ENCODE measurements at places on chromosomes 12 and 14.

GRCh38 chr12:123449249-123449733, 8.6 kb upstream of the SNRNP35 start:
- no peak for DNase-seq

DNA sequence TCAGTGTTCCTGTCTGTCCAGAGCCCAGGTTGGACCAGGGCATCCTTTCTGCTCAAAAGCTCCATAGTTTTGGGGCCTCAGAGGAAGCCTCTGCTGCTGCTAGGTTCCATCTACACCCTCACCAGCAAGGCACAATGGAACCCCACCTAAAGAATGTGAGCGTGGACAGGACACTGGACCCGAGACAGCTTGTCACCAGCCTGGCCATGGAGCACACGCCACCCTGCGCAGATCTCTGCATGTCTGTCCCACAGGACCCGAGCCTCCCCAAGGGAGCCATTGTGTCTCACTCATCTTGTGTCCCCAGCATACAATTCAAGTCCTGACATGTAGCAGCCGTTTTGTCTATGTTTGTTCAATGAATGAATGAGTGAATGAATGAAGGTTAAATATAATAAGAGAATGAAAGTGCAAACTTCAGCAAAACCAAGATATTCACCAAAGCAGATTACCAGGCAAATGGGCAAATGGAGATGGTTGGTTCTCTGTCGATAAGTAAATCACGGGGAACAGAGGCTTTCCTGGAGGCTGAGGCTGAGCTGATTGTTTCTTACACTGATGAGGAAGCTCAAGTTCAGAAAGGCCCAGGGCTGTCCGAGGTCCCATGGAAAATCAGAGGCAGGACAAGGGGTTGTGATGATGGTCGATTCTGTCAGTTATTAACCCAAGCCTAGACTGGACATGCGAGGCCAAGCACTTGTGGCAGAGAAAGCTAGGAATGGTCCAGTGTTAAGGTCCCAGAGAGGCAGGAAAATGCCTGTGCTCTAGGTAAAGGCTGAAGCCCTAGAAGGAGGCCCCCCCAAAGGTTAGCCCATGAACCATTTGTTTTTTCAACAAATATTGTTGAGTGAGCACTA, 27.0 kb downstream of the SERPINA3 start:
- no peak for DNase-seq

GRCh38 chr12:124350491-124350890, 55.6 kb downstream of the RFLNA start:
- no peak for DNase-seq

DNA sequence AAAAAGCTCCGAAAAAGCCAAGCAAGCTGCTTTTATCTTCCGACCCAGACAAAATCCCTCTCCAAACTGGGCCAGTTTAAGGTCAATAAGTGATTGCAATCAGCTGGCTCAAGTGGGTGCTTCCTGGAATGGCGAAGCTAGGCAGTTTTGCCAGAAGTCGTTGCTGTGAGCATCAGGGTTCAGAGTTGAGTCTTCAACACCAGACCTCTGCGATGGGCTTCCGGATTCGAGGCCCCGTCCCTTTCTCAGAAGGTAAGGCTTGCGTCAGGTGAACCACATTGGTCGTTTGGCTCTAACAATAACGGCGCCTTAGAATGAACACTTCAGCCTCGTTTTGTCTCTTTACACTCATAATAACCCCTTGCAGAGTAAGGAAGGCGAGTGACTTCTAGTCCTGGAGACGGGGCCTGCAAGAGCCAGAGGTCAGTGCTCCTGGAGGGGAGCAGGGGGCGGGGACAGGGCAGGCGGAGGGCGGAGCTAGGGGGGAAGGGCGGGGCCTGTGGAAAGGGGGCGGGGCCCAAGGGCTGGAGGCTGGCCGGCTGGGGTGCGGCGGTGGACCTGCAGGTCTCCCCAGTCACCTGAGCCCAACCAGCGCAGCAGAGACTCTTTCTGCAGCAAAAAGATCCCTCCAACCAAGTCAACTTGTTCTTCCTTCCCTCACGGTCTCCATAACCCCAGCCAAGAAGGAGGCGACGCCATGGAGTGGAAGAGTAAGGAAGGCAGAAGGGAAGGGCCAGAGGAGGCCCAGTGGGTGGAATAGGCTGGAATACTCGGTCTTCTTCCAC, 34.0 kb upstream of the NFYB start:
- no peak for DNase-seq

- DNase-seq: peak; percentile 16
These were observed 3.6 kb downstream of the ISCU start for GRCh38 chr12:108565976-108566375.

- no peak for DNase-seq
These were observed 3.8 kb downstream of the TMEM179 start for GRCh38 chr14:104600805-104601204.

- DNase-seq: no peak
These were observed 49.2 kb downstream of the MBIP start for GRCh38 chr14:36271222-36271621.

GRCh38 chr14:104708606-104709268, 15.3 kb upstream of the ADSS1 start:
- no peak for DNase-seq

- DNase-seq: no peak
These were observed 926.8 kb downstream of the LRFN5 start for GRCh38 chr14:42533476-42533875.

DNA sequence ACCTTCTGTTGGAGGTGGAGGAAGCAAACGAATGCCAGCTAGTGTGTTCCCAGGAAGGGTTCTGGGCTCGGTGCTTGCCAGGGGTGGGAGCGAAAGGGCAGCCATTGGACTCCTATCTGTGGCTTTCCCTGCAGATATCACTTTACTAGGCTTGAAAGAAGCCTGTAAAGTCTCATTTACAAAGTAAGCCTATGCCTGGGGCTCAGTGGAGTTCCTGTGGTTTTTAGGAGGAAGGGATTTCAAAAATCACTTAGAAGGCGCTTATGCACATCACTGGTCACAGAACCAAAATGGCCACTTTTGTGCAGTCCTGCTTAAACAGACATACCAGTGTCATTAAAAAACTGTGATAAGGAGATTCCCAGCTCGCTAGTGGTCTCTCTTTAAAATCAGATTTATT, 22.7 kb downstream of the CLMN start:
- DNase-seq: no peak

DNA sequence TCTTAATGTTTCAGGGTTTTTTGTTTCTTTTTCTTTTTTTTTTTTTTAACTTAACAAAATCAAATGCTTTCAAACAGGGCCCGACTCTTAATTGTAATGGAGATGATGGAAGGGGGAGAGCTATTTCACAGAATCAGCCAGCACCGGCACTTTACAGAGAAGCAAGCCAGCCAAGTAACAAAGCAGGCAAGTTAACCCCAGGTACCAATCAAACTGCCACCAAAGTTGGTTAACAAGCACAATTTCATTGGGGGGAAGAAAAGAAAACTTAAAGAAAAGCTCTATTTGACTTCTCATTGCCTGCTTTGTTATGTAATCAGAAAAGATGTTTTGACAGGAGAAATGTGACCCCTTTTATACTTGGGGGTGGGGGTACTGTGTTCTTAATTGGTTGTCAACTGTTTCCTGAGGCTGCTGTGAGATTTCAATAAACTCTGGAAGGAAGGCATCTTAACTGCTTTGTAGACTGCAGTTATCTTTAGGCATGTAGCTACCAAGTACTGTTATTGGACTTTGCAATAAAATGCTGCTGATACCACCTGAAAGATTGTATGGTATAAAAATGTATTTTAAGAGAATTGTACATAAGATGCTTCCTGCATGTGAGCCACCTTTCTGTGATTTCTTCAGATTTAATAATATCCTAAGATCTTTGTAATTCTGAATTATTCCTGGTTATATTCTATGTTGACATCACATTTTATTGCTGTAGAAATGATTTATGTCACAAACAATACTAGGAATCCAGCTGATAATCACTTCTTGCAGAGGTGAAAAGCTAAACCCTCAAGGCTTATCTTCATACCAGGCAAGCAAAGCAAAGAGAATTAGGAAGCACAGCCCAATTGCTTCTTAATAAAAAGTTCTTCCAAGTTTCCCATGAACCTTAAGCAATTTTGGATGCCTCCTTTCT, 26.9 kb downstream of the MAPKAPK5 start:
- no peak for DNase-seq

DNA sequence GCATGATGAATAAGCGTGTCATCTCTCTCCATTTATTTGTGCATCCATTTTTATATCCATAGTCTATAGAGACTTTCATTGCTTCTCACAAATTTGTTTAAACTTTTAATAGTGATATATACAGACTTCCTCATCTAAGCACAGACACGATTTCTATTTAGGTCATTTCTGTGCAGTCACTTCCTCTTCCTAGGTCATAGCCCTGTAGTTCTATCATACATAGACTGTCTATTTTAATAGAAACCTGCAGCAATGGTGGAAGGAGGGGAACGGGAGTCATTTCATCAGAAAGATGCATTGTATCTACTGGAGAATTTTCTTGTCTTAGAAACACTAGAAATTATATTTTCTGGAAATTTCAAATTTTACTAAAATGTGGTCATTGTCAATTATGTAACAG, 133.4 kb upstream of the FGD4 start:
- DNase-seq: no peak

GRCh38 chr12:99611117-99611516, 36.4 kb upstream of the GARIN6 start:
- DNase-seq: no peak

DNA sequence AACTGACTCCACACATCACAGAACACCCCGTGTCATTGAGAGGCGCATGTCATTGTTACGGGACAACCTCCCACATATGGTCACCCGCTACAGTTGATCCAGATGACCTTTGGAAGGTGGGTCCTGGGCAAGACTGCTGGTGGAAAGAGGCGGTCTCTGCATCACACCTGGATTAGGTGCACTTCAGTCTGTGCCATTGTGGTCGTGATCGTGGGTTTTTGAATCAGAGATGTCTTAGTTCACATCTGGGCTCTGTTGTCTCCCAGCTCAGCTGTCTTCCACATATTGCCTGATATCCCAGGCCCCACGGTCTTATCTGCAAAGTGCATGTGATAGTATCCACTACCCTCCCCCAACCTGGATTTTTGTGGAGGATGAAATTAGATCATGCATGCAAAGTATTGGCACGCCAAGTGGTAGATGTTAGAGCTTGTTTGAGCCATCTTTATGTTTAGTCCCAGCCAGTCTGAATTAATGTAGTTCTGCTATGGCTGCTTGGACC, 208.7 kb upstream of the FOXN3 start:
- DNase-seq: no peak

DNA sequence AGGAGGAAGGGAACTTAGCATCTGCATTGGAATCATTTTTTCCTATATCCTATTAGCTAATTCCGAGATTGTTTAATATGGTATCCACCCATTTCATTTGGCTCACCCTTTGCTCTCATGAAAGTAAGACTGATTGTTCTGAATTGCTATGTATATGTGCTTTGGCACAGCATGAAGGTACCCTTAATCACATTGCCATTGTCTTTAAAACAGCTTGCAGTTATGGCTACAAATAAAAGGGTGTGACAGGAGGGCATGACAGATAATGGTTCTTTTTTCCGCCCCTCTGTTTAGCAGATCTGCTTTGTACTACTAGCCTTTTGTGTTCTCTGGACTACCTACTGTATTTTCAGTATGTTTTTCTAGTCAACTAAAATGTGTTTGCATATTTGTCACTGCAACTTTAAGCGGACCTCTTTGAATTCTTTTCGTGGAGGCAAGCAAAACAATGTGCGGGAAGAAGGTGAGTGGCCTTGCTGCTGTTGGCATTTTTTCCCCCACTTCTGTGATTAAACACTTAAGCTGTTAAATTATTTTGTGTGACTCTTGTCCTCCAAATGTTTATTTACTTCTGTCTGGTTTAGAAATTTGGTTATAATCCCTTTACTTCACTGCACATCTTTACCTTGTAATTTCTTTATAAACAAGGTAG, 35.8 kb downstream of the FBXO34 start:
- no peak for DNase-seq

GRCh38 chr12:90355711-90356355, 599.1 kb downstream of the CCER1 start:
- DNase-seq: no peak

DNA sequence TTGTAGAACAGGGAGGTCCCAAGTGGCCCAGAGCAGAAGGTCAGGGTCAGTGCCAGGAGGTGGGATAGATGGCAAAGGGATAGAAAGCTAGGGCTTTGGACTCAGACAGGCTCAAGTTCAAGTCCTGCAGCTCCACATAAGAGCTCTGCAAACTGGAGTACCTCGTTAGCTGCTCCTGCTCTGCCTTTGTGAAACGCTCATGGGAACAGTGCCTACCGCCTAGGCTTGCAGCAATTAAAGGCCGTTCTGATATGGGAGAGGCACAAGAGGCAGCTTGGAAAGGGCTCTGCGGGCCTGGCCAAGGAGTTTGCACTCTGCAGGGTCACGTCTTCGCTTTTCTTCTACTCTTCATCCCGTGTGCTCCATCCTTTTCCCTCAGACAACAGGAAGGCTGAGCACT, 54.1 kb downstream of the MAP1LC3B2 start:
- no peak for DNase-seq

GRCh38 chr12:104426926-104427546, 29.7 kb upstream of the CHST11 start:
- DNase-seq: no peak

DNA sequence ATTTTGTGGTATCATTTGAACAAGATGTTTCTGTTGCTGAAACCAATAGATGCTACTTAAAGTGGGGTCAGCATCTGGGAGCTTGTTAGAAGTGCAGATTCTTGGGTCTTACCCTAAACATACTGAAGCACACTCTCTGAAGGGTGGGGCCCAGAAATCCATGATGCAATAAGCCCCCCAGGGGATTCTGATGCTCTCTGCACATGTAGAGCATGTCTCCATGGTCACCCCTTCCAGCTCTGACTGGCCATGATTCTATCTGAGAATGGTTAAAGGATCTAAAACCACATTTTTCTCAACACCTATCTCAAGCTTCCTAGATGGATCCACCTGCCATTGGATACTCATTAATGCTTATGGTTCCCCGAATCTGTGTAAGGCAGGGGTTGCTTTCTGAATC, 20.4 kb downstream of the JDP2 start:
- DNase-seq: no peak

- DNase-seq: no peak
These were observed 27.6 kb downstream of the WSCD2 start for GRCh38 chr12:108156717-108157116.

DNA sequence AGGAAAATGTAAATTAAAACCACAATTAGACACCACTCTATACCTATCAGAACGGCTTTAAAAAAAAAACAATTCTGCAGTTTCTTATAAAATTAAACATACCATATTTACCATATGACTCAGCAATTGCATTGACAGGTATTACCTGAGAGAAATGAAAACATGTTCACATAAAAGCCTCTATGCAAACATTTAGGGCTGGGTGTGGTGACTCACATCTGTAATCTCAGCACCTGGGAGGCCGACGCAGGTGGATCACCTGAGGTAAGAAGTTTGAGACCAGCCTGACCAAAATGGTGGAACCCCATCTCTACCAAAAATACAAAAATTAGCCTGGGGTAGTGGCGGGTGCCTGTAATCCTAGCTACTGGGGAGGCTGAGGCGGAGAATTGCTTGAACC, 41.1 kb downstream of the SPTB start:
- DNase-seq: no peak

Data from activated gamma-delta T cell (primary cell).